ENCODE measurements at places on chromosomes 2 and 18.
A peak's percentile ranks its signal among the peaks of the same experiment; 100 is the strongest.

- DNase-seq = peak; percentile 5
Observed at GRCh38 chr2:103959174-103960128, 894.5 kb upstream of the POU3F3 start.

GRCh38 chr18:79881695-79882094 is 69.8 kb downstream of the SLC66A2 start:
- DNase-seq = no peak

DNA sequence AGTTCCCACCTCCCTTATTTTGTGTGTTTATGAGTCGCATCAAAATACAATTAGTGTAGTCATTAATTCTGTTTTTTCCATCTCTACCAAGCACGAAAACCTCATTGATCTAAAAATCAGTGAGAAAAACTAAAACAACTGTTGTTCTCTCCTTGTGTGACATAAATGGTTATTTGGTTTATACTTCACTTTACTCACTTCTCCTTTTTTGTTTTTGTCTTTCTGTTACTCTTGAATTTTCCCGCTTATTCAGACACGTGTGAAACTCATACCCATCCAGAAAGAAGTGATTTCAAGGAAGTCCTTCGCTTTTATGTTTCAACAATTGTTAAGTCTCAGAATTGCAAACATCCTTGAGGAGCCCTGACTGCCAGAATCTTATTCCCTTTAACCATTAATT is 121.6 kb downstream of the EML6 start:
- peak; percentile 16 for DNase-seq

- DNase-seq = no peak
Observed at GRCh38 chr18:5198311-5198710, 1.3 kb upstream of the AKAIN1 start.

GRCh38 chr2:72755647-72756423 is 70.0 kb downstream of the EXOC6B start:
- no peak for DNase-seq

DNA sequence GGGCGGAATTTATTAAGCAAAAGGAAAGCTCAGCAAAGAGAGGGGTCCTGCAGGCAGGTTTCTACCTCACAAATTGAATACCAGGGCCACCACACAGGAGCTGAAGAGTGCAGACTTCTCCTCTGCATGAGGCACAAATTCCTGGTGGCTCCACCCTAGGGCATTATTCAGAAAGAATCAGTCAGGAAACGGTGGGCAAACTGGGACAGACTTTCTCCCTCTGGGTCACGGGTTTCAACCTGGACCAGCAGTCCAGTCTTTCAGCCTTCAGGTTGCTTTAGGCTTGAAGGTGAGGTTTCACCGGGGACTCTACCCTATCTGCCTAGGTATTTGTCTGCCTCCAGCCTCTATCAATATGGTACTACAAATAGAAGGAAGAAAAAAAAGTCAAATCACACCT is 41.8 kb downstream of the ACSL3 start:
- DNase-seq = no peak

DNA sequence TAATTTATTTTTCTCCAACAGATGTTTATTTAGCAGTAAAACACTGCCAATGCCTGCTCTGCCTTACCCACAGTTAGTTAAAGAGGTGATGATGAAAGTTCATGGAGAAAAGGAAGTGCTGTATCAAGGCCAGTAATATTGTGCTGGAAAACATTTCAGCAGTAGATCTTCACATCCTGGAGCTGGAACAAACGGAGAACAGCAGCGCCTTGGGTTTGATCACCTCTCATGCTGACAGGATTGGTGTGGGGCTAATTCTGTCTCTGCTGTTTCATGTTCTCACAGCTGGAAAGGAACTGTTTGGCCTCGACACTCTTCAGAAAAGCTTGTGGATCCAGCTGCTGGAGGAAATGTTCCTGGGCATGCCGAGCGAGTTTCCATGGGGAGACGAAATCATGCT is 61.5 kb upstream of the RPE start:
- no peak for DNase-seq

- DNase-seq = peak; percentile 60
Observed at GRCh38 chr18:3541549-3542386, 91.8 kb downstream of the TGIF1 start.

DNA sequence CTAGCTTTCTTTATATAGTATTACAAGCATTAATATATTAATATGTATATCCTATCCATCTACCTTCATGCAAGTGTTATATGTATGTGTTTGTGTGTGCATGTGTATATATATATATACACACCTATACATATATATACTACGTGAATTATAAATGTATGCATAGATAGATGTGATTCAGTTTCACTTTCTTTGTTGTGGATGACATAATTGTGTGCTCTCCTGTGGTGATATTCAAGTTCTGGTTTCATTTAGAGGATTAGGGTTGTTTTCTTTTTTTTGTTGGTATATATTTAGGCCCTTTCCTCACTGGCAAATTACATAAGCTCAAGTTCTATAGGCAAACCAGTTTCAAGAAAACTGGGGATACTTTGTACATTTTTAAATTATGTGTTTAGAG is 225.7 kb upstream of the FANCL start:
- DNase-seq = no peak

DNA sequence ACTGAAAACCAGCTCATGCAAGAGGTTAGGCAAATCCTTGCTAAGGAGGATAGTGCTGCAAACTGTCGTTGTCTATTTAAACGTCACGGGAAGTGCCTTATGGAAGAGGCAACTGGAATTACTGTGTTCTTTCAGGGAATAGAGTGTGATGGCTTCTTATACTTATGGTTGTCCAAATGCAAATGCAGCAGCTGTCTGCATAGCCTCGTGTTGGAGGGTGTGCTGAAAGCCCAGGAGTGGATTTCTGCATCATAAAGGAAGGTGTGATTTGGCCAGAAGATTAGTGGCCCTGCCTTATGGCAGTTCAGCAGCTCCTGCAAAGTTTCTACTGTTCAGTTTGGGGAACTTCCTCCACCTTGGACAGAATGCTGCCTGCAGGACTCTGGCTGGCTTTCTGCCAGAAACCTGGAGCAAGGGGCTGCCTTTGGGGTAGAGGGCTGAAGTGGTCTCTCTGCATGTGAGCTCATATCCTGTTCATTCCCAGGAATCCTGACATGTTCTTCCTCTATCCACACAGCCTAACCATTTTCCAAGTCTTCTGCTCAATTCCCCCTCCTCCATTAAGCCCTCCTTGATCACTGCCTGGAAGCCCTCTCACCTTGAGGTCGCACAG is 321.2 kb upstream of the CXCR4 start:
- DNase-seq = no peak

DNA sequence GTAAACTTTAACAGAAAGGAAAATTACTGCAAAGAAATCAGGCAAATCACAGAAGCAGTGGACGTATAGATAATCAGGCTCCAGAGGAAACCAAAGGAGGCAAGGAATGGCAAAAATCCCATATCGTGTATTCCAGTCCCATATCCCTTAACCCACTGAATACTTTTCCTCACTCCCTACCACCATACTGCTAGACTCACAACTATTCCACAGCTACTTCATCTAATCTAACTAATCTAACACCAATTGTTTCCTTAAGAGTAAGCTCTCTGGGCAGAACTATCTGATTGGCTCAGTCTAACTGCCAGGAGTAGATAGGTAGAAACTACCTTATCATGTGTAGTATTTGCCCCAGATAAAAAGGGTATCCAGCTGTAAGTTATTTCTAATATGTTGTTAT is 16.3 kb downstream of the WDPCP start:
- no peak for DNase-seq

DNA sequence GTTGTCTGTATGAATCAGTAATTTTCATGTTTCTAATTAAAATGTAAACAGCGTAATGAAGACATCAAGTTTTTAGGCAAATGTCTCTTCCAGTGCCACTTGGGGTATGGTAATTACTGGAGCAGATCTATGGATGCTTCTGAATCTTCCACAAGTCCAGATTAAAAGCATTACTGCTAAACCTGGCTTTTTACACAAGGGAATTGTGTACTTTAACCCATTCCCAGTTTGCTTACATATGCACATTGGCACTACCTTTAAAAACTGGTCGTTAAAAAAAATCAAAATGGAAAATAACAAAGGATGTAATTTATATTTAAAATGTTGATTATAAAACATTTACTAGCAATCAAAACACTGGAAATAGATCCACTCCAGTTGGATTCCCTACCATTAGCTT is 19.7 kb downstream of the FIGN start:
- no peak for DNase-seq

GRCh38 chr2:20604401-20604911 is 46.4 kb downstream of the HS1BP3 start:
- DNase-seq = no peak

DNA sequence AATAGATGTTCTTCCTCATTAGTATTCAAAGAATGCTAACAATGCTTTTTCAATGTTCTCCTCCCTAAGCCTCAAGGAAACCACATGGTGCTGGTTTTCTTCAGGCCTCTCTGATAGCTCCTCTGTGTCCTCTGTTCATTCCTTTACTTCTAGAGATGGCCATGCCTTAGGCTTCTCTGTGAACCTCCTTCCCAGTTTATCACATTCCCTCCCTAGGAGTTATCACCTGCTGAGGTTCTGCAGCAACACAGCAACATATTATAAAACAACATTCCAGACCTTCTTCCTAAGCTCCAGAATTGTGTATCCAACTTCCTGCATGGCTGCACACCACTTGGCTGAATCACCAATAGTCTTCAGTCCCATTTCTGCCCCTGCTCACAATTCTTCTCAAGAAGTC is 325.5 kb downstream of the IRS1 start:
- DNase-seq = no peak

DNA sequence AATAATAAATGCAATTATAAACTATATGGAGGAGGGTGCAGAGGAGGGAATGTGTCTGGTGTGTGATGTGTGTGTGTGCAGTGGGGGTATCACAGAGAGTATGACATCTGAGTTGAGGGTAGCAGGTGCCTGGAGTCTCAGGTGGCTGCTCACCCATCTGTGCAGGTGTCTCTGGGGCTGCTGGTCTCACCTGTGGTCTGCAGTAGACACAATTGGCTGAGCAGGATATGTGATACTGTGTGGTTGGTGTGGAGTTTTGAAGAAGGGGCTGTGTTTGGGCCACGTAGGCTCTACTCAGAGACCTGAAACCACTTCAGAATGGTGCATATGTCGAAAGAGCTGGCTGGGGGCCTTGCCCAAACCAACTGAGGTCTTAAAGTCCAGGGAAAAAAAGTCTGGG is 17.0 kb downstream of the FABP1 start:
- no peak for DNase-seq

DNA sequence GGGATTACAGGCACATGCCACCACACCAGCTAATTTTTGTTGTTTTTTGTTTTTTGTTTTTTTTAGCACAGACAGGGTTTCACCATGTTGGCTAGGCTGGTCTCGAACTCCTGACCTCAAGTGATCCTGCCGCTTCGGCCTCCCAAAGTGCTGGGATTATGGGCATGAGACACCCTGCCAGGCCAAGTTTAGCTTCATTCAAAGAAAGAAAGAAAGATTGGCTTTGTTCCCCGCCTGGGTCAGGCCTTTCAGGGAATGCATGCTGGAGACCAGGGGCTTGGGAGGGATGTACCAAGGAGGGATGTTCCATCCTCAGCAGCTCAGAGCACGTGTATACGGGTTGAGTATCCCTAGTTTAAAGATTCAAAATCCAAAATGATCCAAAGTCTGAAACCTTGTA is 283.0 kb downstream of the ALPK2 start:
- no peak for DNase-seq

DNA sequence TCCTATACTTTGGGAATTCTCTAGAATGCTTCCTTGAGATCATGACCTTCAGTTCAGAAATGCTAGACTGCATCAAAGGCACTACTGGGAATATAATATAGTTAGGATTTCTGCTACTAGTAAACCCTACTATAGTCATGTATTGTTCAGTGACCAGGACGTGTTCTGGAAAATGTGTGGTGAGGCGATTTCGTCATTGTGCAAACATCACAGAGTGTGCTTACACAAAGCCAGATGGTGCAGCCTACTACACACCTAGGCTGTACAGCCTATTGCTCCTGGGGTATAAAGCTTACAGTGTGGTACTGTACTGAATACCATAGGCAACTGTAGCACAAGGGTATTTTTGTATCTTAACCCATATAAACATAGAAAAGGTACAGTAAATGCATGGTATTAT is 13.0 kb downstream of the CXCR4 start:
- DNase-seq = no peak

DNA sequence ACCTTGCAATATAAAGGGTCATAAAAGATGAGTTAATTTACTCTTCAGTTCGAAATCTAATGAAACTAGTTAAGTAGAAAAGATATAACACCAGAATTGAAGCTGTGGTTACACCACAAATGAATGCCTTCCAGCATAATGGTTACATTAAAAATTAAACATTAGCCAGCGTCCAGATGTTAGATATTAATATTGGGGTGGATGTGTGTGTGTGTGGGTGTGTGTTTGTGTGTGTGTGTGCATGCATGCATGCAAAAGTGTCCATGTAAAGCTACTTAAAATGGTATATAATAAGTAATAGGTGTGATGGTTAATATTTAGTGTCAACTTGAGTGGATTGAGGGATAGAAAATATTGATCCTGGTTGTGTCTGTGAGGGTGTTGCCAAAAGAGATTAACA is 170.4 kb upstream of the FN1 start:
- no peak for DNase-seq

DNA sequence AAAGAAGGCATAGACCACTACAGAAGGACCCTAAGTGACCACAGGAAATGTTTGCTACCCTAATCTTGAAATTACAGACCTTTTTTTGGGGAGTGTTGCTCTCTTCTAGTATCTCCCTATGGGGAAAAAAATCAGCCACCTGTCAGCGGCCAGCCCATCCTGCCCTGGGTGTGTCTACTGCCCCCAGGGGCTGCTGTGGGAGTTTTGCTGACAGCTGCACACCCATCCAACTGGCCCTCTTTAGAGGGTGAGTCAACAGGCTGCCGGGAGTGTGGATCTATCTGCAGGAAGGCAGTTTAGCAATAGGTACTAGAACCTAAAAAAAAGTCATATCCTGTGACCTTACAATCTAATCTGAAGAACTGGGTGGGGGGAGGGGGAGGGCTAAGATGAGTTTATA is 796 bp upstream of the DYSF start:
- DNase-seq = no peak

- no peak for DNase-seq
Observed at GRCh38 chr2:66845307-66845706, 410.4 kb downstream of the MEIS1 start.

DNA sequence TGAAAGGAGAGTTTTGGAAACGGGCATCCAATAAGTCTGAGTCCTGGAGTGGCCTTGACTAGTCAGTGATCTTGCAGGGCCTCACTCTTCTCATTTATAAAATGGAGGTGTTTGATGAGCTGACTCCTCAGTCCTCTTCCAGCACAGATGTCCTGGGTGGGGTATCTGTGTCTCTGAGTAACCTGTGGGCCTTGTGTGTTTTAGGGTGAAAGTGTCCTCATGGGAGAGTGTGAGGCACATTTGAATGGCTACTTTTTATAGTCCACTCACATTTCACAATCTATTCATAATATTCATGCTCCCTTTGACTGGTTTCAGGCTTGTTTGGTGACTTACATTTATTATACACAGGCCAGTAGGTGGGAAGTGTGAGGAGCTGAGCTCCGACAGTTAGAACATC is 106.4 kb upstream of the CELF4 start:
- DNase-seq = no peak

GRCh38 chr2:204065566-204065965 is 129.0 kb downstream of the ICOS start:
- DNase-seq = no peak

DNA sequence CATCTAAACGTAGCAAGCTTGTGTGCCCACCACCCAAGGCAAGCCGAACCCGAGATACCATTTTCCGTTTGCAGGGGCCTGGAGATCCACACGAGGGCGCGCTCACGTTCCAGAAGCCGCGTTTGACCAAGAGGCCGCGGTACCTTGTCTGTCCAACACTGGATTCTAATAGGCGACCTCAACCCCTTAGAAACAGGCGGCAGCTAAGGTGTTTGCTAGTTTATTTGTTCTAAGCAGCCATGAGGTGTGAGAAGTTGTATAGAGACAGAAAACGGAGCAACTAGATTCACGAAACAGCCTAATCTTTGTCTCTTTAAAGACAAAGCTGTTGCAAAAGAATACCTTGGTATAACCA is 4.2 kb downstream of the HOXD11 start:
- DNase-seq = peak; percentile 57
